GM04504 (cell line): ENCODE measurements at places on chromosomes 3 and 15.

DNA sequence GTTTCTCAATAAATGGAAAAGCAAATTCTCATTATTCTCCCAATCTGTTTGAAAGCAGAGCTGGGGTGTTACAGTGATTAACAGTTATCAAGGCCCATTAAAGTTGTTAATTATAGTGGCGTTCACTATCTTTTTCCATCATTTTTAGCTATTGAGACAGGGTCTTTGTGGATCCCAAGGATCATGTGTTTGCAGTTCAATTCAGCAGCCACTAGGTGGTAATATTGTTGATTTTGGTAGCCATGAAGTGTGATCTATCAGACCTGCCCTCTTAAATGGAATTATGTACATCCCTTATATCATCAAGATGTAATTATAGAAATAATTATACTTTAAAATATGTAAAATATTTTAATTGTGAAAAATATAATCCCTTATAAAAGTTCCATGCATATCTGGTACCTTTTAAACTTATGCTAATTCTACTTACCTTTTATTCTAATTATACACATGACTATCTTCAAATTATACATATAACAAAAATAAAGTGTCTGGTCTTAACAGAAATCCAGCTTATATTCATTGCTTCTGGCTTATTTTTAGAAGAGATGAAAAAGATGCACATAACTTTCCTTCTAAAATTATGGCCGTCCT, 126.4 kb downstream of the GREM1 start:
- no peak for DNase-seq

GRCh38 chr3:46703013-46703520, 1.9 kb downstream of the TMIE start:
- DNase-seq: no peak

DNA sequence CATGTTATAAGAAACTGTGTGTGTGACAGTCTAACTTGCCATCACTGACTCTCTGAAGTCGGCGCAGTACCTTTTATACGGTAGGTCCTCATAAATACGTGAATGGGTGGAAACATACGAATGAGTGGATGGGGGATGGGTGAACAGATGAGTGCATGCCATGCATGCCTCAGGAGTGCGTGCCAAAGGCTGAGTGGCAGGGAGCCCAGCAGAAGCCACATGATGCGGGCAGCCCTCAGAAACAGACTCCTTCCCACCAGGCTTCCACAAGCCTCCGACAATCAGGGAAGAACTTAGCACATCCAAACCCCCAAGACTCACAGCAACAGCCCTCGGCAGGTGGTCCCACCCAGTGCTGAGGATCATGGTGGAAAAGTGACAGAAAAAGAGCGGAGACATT, 16.7 kb downstream of the HCN4 start:
- DNase-seq: no peak

DNA sequence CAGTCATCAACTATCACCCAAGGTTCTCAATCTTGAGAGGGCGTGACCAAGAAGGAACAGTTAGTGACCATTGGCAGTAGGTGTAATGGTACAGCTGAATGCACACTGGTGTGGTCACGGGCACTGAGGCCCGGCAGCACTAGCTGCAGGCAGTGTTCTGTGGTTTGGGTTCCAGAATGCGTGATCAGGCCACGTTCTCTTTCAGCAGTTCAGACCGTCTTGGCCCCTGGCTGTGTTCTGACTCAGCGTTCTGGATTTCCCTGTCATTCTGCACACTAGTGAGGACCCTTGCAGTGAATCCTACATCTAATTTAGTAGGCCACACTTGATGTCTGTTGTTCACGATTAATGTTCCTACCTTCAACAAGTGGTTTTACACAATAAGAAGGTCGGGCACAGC, 220.5 kb upstream of the SLCO3A1 start:
- no peak for DNase-seq

DNA sequence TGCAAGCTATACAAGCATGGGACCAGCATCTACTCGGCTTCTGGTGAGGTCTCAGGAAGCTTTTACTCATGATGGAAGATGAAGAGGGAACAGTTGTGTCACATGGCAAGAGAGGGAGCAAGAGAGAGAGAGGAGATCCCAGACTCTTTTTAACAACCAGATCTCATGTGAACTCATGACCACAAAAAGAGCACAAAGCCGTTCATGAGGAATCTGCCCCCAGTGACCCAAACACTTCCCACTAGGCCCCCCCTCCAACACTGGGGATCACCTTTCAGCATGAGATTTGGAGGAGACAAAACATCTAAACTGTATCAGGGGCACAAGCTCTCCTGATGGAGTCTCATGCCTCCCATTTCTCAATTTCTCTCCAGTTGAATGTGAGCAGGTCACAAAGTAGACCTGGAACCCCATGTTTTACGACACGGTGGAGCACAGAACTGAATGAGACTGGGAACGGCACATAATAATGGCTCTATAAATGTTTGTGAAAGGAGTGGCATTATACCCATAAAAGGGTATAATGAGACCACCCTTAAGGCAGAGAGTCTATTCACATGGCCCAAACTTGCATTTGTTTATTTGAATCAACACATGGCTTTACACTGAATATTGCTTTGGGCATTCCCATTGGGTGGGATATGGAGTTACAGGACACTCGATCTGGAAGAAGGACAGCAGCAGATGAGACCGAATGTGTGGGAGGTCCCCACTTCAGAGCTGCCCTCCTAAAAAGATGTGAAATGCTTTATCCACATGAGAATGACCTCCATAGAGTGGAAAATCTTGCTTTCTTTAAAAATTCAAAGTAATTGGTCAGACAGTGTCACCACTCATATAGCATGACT, 38.8 kb downstream of the IL16 start:
- DNase-seq: no peak

GRCh38 chr15:45087513-45087912, 26.5 kb downstream of the DUOX2 start:
- no peak for DNase-seq

DNA sequence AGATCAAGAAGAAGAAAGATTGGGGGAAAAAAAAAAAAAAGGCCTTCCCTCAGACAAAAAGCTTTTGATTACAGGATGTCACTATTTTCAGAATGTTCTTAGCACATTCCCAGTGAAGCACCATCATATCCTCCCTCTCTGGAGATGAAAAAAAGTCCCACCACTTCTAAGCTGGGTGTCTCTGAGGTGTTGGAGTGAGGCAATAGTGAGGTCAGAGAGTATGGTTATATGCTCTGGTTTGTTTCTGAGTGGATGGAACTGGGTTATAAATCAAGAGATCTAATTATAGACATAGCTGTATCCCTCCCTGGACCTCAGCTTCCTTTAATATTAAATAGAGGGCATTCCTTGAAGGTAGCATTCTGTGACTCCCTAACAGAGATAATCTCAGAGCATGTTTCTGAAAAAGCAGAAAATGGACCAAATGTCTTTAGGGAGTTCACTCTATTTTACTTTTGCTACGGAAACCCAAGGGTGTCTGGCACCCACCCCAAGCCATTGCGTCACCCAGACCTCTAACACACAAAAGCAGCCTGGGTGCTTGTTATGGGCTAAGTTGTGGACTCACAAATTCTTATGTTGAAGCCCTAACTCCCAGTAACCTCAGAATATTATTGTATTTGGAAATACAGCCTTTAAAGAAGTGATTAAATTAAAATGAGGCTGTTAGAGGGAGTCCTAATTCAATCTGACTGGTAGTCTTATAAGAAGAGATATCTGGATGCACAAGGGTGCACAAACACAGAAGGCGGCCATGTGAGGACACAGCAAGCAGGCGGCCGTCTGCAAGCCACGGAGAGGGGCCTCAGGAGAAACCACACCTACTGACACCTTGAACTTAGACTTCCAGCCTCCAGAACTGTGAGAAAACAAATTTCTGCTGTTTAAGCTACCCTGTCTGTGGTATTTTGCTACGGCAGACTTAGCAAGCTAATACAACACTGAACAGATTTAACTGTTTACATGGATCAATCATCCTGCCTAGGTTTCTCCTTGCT, 81.5 kb downstream of the MB21D2 start:
- no peak for DNase-seq

DNA sequence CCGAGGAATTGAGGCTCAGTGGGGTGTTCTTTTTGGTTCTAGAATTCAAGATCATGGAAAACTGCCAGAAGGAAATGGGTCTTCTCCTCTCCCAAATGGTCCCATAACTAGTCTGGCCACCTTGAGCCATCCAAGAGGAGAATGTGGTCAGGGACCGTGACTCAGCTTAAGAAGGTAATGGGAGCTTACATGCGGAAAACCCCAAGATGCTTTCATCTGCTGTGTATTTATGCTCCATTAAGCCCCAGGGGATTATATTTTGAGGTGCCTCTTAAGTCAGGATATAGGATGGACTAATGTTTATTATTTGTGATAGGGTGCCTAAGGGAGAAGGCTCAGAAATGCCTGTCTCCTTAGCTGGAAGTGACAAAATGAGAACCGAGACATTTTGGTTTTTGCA, 39.2 kb upstream of the DLG1 start:
- DNase-seq: no peak

DNA sequence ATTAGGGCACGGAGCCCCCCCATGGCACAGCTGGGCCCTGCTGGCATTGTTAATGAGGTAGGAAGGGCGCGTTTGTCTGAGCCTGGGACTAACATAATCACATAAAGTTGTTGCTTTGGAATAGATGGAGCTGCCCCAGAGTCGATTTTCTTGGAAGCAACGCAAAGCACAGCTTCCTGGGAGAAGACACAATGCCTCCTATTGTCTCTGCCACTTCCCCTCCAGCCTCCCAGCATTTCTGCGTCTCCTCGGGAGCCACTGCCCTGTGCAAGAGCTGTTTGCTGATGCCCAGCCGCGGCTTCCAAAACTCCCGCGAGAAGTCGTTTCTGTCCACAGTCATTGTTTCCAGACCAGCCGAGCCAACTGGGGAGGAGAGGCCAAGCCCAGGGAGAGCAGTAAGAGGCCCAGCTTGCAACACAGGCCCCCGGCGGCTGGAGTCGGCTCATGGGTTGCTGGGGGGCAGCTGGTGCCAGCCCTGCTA, 18.1 kb upstream of the ALDH1A3 start:
- no peak for DNase-seq

DNA sequence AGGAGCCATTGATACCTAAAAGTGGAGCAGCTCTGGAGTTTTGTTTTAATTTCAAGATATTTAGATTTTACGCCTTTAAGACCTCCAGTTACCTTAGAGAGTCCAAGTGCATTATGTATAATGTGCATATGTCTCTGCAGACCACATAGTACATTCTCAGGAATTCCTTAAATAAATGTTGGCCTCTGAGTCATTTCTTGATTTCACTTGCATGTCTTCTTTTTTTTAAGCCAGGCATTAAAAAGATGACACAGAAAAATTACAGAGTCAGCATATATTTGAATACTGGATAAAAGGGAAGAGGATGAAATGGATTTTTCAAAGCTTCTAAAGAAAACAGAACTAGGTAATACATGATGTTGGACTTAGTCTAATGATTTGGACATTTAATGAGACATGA, 125.2 kb downstream of the TMCO5A start:
- no peak for DNase-seq

DNA sequence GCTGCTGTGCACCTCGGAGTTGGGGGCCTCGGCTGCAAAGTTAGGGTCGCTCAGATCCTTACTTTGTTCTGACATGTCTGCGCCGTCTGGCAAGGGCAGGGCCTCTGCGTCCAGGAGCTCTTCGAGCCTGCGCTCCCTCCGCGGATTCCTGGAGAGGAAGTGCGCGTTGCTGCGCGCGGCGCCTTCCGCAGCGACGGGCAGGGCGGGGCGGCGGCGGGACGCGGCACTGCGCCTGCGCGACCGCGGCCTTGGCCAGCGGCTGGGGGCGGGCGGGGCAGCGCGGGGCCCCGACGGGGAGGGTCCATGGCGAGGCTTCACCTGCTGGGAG, at the start of gene NDN:
TSS of gene NDN (minus strand) at position 163 of the 328 bp plus-strand sequence. CDS start at position 75, 88 bp downstream.
- DNase-seq: no peak

DNA sequence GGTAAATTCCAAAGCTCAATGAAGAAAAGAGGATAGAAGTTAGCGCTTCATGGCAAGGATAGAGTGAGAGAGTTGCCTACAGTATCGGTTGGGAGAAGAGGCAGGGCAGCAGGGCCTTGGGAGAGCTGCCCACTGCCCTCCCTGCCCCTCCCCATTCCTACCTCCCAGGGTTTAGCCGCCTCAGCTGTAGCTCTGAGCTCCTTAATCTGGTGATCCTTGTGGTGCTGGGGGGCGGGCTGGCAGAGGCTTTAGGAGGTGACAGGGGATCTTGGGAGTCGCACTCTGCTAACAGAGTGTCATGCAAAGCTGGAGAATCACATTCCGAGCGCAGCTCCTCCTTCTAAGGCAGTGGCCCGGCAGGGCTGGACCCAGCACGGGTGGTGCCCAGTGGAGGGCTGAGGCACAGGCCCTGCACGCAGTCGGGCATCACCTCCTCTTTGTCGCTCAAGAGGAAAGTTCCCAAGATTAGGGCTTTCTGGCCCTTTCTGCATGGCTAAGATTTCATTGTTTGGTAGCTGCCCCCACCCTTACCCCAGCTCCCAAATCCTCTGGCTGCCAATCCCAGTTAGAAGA, 57.1 kb upstream of the POLG start:
- no peak for DNase-seq

- DNase-seq: no peak
Observed at GRCh38 chr3:13411186-13411860, 8.8 kb downstream of the NUP210 start.

GRCh38 chr3:13519006-13519791, 29.7 kb upstream of the FBLN2 start:
- DNase-seq: no peak

DNA sequence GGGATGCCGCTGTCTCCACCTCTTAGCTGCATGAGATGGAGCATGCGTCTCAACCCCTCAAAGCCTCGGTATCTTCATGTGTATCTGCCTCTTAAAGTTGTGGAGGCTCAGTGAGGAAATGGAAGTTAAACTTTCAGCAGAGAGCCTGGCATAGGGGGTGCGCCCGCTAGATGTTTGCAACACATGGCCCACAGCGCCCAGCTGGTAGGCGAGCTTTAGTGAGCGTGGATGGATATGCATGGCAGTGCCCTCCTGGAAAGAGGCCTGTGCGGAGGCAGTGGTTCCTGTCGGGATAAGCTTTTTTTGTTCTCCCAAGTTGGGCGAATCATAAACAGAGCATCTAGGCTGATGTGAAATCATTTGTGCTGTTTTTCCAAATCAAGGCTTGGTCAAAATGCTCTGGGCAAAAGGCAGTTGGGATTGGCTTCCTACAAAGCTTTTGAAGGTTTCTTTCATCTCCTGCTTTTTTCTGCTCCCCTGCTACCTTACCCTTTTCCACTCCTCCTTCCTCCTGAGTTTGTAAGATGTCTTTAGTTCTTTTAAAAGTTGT, 272.4 kb upstream of the TPM1 start:
- no peak for DNase-seq

GRCh38 chr3:155131104-155131503, 51.0 kb downstream of the MME start:
- DNase-seq: no peak

- peak; percentile 42 for DNase-seq
Observed at GRCh38 chr3:120678331-120678947, 3.6 kb downstream of the HGD start.

DNA sequence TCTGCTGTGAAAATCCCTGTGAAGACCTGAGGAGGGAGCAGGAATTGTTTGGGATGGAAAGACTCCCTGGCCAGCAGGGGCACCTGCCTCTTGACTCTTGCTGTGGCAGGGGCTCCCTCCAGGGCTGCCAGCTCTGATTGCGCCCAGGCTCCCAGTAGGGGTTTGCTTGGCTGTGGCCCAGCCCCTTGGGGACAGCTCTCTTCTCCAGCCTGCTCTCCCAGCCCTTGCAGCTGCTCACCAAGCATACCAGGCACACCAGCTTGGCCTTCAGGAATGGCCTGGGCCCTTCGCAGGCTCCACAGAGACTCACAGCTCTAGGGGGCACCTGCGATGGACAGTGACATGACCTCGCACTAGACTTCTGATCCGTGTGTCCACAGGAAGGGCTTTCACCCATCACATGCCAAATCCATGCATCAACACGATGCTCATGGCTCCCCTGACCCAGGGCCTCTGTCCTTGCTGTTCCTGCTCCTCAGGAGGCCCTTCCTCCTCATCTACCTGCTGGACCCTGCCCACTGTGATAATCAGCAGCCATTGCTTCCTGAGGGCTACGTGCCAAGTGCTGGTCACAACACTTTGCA, 61.8 kb downstream of the SCN5A start:
- no peak for DNase-seq
